ENCODE measurements at places on chromosomes 16 and 17.

- DNase-seq: no peak
These were observed 503 bp downstream of the DHX58 start for GRCh38 chr17:42111871-42112551.

DNA sequence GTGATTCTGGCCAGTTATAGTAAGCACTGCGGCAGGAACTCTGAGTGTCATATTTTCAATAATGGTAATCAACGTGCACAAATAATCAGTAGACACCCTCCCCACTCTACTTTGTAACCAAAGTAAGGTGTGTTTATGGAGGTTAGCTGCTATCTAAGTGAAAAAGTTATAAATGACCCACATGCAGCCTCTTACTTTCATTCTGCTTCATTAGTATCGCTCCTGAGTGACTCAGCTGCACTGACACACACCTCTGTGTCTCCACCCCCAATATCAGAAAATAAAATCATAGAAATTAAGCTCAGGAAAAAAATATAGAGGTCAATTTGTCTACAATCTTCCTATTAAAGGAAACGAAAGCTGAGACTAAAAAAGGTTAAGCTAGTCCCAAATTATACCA, 64.1 kb upstream of the TRAP1 start:
- no peak for DNase-seq

- no peak for DNase-seq
These were observed 772 bp upstream of the PHAF1 start for GRCh38 chr16:67108931-67109406.

DNA sequence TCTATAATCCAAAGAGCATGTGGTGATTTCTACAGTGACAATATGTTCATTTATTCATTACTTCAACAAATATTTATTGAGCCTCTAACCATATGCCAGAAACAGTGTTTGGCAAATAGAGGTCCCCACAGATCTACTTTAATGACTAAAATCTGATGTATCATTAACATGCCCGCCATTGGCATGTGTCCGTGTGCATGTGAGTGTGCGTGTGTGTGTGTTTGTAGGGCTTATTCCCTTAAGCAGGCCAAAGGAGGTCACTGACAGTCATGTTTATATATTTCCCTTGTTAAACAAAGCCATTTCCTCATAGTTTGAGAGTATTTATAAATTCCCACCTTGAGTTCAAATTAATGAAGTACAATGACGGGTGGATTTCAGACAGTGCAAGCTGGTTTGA, 174.4 kb upstream of the IRX6 start:
- no peak for DNase-seq

DNA sequence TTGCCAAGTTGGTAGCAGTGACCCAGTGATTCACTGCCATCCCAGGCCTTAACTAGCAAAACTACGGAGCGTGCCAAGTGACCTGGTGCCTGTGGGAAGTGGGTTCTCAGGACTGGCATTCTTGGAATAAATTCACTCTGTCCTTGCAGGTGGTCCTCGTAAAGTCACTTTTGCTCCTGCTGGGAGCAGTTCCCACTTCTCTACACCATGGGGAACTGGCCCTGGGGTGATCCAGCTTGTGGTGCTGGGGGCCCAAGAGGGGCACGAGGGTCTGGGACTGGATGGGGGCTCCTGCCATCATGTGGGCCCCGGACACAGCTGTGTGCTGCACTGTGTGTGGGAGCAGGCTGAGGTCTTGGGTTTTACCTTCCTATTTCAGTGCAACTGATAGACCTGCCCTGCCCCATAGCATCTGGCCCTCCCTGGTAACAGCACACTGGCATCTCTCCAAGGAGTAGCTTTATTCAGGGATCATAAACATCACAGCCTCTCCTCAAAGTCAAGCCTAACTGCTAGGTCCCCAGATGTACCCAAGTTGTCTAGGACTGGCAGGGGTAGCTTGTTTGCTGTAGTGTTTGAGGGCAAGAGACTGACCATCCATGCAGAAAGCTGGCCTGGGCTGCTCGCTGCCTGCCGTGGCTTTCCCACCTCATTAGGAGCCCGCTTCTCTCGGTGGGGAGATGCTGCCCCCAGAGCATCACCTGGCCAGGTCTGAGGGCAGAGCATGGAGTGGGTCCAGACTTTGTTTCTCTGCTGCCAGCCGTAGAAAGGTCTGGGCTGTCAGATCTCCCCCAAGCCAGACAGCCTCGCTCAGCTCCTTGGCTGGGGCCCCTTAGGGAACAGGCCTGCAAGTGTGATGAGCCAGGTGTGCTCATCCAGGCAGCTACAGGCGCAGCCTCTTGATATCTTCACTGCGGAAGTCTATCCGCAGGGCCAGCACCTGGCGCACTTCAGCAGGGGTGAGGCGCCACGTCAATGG, 26.0 kb downstream of the FCSK start:
- DNase-seq: no peak

DNA sequence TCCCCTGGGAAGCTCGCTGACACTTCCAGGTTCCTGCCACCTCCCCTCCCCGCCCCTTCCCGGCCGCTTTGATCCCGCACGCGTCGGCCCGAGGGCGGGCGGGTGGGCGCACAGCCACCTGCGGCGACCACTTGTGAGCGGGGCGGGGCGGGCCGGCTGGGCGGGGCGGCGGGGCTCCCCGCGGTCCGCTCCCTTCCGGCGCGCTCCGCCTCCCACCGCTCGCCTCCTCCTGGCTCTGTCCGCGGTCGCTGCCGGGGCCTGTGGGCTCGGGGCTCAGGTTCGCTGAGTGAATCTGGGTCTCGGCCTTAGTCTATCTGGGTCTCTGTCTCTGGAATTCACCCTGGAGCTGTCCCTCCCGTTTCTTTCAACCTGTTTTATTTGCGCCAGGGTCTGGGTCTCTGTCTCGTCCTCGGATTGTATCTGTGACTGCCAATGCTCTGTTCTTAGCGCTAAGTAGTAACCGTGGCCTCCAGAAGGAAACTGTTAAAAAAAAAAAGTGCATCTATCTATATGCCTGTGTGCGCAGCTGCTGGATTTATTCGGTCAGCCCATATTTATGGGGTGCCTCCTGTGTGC, 2.7 kb upstream of the HES7 start:
- DNase-seq: no peak

DNA sequence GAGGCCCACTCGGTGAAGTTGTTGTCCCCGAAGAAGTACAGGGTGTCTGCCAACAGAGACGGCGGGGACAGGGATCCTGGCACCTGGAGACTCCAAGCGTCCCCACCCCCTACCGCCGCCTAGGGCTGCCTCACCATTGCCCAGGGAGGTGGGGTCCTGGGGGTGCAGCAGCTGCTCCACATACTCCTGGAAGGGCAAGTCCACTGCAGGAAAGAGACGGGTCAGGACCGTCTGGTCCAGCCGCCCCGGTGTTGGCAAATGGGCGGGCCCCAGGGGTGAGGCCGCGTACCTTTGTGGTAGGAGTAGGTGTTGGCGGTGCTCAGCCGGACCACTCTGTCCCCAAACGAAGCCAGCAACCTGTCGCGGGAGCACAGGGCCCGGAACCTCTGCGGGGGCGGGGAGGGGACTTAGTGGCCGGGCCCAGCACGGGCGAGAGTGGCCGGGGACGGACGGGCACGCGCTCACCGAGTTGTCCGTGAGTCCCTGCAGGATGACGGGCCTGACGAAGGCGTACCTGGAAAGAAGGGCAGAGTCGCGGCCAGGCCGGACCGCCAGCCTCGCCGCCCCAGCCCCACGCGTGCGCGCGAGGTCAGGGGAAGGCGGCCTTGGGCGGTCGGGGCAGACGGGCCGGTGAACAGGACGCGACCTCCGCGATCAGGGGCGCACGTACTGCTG, 601 bp downstream of the JMJD8 start:
- DNase-seq: no peak

GRCh38 chr17:72660274-72661115, 432.0 kb downstream of the SLC39A11 start:
- DNase-seq: no peak

DNA sequence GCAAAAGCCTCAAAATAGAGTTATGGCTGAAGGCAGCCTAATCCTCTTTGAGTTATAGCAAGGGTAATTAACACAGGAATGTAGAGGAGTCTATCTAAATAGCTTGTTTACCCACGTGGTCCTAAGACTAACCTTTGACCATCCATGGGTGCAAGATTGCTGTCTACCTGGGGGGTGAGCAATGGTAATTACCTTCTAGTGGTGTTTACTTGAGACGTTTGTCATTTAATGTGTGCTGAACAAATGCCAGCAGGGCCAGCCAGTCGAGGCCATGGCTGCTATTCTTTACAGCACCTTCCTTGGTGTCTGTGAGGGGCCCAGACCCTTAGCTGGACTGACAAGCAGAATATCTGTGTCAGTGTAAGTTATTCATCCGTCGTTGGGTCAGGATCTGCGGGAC, 13.9 kb upstream of the PRPSAP1 start:
- DNase-seq: no peak

GRCh38 chr17:69575346-69575761, 160.9 kb downstream of the MAP2K6 start:
- no peak for DNase-seq

DNA sequence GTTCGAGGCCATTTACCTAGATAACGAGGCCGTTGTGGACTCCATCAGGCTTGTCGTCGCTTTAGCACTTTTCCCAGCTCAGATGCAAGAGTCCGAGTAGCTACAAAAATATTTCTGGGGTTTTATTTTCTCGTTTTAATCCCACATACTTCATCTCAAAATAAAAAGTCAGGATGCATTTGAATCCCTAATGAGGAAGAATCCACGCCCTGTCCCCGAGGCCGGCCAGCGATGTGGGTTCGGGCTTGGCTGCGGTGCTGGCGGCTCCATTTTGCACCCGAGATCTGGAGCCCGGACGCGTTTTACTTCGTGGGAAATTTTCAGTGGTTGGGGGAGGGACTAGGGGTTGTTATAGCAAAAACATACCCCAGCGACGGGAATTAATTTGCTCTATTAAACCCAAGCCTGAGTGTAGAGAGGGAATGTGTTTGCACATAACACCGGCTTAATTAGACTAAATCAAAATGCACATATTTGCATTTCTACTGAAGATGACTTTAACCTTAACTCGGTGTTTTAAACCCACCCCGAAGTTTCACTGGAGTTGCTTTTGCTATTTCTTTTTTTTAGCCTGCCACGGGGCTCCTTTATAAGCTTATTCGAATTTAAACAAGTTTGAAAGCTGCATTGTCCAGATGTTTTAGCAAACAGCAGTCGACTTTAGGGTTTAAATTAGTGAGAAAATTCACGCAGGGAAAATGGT, 4.8 kb downstream of the IRX5 start:
- no peak for DNase-seq

DNA sequence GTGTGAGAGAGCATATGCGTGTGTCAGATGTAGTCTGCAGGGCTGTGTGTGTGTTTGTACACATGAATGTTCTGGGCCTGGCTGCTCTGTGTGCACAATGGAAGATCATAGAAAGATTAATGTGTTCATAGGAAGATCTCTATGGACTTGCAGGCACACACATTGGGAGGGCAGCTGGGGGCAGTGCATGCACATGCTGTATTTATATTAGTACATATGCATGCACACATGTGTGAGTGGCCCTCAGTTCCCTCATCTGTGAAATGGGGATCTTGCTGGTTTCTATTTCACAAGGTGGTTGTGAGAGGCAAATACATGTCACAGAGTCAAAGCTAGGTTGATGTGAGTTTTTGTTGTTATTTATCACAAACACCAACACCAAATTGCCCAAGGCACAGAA, 2.1 kb downstream of the CA7 start:
- no peak for DNase-seq

- no peak for DNase-seq
These were observed 42.4 kb upstream of the GSG1L start for GRCh38 chr16:28105954-28106353.

DNA sequence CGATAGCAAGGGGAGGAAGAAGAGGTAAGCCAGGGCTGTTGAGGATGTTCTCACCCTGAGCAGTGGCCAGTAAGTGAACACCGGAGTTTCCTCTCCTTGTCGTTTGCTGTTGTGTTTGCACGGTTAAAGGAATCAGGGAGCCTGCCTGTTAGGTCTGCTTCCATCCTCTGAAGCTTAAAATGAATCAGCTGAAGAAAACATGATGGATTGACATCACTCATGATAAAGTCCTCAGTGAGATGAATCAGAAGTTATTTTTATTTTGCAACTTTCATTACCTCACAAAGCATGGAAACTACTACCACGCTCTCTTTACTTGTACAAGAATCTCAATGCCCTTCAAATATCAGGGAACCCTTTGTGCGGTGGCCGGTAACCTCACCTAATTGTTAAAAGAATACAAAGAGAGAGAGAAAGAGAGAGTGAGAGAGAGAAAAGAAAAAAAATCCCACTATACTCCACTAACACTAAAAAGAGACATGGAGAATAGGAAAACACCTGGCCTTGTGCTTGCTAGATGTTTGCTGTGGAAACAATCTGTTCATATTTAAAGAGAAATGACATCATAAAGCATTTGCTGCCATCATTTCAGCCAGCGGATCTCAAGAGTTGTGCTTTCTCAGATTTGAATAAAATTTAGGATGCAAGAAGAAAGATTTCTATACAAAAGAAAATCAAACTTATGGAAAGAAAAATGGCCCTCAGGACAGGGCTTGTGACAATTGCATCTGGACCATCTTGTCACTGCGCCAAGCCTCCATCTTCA, 441.6 kb upstream of the SALL1 start:
- DNase-seq: no peak

GRCh38 chr17:55717898-55718735, 4.5 kb downstream of the TMEM100 start:
- peak; percentile 25 for DNase-seq

GRCh38 chr17:59370593-59371299, 39.3 kb downstream of the YPEL2 start:
- no peak for DNase-seq

GRCh38 chr17:81843713-81844326, 9.0 kb upstream of the PPP1R27 start:
- DNase-seq: no peak

- DNase-seq: no peak
These were observed 39.8 kb downstream of the TLE7 start for GRCh38 chr16:71402007-71402406.

DNA sequence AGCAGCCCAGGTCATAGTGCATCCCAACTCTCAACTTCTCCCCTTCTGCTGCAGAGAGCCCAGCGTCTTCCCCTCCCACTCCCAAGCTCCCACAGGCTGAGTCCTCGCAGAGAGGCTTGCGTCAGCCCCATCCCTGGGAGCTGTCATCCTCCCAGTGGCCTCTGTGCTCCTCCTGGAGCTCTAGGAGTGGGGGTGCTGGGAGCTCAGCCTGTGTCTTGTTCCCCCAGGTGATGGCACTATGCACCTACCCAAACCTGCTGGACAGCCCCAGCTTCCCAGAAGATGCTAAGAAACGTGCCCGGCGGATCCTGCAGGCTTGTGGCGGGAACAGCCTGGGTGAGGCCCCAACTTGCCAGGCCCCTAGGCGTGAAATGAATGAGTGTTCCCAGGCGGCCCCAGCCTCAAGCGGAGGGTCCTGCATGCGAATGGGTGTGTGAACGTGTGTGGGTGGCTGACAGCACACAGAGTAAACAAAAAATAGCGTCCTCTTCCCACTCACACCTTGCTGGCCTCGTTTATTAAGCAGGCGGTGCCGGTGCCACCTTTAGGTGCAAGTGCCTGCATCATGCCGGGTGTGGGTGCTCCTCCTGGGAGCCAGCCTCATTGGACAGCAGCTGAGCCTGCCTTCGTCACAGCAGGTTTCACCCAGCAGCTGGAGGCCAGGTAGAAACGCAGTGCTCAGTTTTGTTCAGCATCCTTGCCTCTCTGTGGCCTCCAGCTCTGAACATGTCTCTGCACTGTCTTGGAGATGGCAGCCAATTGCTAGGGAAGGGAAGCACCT, 16.5 kb downstream of the GPT2 start:
- DNase-seq: no peak

GRCh38 chr17:48755356-48755755, 26.8 kb upstream of the HOXB13 start:
- no peak for DNase-seq

Data from activated CD8-positive, alpha-beta memory T cell treated with anti-CD3 and anti-CD28 coated beads for 4 hours (primary cell).